Smooth muscle cell of the umbilical artery (primary cell): ENCODE measurements at places on chromosomes 11 and 22. TPM values are rescaled to one million over a fixed set of nuclear protein-coding genes. Genes with fewer than 3 reads are reported as not detected.

The FKBP2 gene
- total RNA-seq = 53.1 and 63.8 TPM in 2 replicates

The LINC01488 gene
- not detected in 2 replicates for total RNA-seq

The SLC6A5 gene
- not detected in 2 replicates for total RNA-seq

The HEPN1 gene
- 0.09 TPM in 1 of 2 replicates, not detected in the other for total RNA-seq

The MRGPRX4 gene
- not detected in 2 replicates for total RNA-seq

The OR4C13 gene
- not detected in 2 replicates for total RNA-seq

The PNPLA3 gene
- 5.3 and 7.5 TPM in 2 replicates for total RNA-seq

The OR2AG2 gene
- 0.28 TPM in 1 of 2 replicates, not detected in the other for total RNA-seq

The MRGPRF gene
- 9.8 and 14.7 TPM in 2 replicates for total RNA-seq

The MYO7A gene
- under 0.01 and 0.18 TPM in 2 replicates for total RNA-seq

The FAM181B gene
- not detected in 2 replicates for total RNA-seq

The CRYBB2 gene
- not detected in 2 replicates for total RNA-seq

The TMEM135 gene
- total RNA-seq = 17.8 and 18.4 TPM in 2 replicates

The ZNF215 gene
- 3.3 and 6.1 TPM in 2 replicates for total RNA-seq

The TENM4 gene
- total RNA-seq = 57.3 and 182 TPM in 2 replicates

The TRIM34 gene
- 10.7 and 16.7 TPM in 2 replicates for total RNA-seq

The MIAT gene
- 1.0 and 1.2 TPM in 2 replicates for total RNA-seq

The DRICH1 gene
- total RNA-seq = not detected in 2 replicates

The TRIM22 gene
- 134 and 153 TPM in 2 replicates for total RNA-seq

The ANKK1 gene
- total RNA-seq = not detected in 2 replicates

The OR8H3 gene
- not detected in 2 replicates for total RNA-seq

The CCDC89 gene
- total RNA-seq = 2.5 and 3.6 TPM in 2 replicates

The TMPRSS4 gene
- total RNA-seq = not detected in 2 replicates

The TANGO2 gene
- 54.1 and 61.5 TPM in 2 replicates for total RNA-seq

The LIF gene
- 86.1 and 200 TPM in 2 replicates for total RNA-seq

The KCTD14 gene
- 0.30 and 0.42 TPM in 2 replicates for total RNA-seq

The BDNF gene
- total RNA-seq = 26.4 and 38.7 TPM in 2 replicates

The LDHAL6A gene
- not detected in 2 replicates for total RNA-seq

The SCGB1C1 gene
- total RNA-seq = not detected in 2 replicates

The SCGB1D2 gene
- total RNA-seq = not detected in 2 replicates

The PDGFD gene
- total RNA-seq = 0.83 and 3.0 TPM in 2 replicates
